ENCODE measurements at places on chromosomes 7 and 10.

- no peak for DNase-seq
These were observed 141.3 kb upstream of the AGK start for GRCh38 chr7:141409801-141410329.

GRCh38 chr10:33293531-33294170 is 40.8 kb downstream of the NRP1 start:
- DNase-seq, result no peak

GRCh38 chr7:151925446-151926335 is 30.6 kb upstream of the GALNTL5 start:
- no peak for DNase-seq

GRCh38 chr10:53009961-53010907 is 237.7 kb upstream of the MBL2 start:
- no peak for DNase-seq

- no peak for DNase-seq
These were observed 109.1 kb downstream of the AGMO start for GRCh38 chr7:15452670-15453069.

DNA sequence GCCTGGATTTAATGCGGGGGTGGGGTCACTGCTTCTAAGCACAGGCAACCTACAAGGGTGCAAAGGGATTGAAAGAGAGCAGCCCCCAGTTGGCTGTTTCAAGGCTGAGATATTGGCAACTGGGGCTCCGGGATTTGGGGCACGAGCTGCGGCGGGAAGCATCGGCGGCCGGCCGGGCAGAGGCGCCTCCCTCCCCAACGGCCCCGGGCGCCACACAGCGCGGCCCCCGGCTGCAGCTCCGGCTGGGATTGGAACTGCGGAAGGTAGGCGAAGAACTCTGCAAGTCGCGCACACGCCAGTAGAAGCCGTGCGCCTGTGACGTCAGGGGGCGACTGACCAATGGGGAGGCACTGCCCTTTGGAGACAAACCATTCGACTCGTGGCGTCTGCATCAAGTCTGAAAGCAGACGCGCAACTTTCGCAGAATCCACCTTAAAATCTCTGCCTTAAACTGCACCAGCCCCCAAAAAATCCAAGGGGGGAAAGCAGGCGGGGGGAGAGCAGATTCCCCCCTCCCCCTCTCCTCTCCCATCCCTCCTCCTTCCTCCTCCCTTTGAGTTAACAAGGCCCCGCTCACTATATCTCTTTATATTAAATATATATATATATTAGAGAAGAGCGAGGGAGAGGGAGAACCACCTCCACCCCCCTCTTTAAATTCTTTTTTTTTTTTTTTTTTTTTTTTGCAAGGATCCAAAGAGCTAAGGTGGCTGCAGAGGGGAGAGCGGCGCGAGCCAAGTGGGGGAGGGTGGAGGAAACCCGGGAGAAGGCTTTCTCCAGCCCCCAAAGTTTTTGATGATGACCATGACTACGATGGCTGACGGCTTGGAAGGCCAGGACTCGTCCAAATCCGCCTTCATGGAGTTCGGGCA is at the start of gene DLX6:
Gene DLX6, plus strand, starts transcription at position 371 of the 872 bp plus-strand sequence. Its CDS starts 425 bp downstream, at position 796.
- no peak for DNase-seq

DNA sequence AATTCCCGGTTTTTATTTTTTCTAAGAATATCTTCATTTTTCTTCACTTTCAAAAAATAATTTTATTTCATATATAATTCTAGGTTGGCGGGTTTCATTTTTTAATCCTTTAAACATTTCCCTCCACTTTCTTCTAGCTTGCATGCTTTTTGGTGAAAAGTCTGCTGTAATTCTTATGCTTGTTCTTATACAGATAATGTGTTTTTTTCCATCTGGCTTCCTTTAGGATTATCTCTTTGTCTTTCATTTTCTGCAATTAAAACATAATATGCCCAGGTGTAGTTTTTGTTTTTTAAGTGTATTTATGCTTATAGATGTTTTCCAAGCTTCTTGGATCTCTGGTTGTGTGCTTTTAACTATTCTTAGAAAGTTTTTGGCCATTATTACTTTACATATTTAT is 341.3 kb upstream of the SEMA3C start:
- no peak for DNase-seq

All from anterior cingulate cortex (tissue), 58 donors.